NCI-H2081 (cell line): ENCODE measurements at places on chromosomes 3 and 15.

DNA sequence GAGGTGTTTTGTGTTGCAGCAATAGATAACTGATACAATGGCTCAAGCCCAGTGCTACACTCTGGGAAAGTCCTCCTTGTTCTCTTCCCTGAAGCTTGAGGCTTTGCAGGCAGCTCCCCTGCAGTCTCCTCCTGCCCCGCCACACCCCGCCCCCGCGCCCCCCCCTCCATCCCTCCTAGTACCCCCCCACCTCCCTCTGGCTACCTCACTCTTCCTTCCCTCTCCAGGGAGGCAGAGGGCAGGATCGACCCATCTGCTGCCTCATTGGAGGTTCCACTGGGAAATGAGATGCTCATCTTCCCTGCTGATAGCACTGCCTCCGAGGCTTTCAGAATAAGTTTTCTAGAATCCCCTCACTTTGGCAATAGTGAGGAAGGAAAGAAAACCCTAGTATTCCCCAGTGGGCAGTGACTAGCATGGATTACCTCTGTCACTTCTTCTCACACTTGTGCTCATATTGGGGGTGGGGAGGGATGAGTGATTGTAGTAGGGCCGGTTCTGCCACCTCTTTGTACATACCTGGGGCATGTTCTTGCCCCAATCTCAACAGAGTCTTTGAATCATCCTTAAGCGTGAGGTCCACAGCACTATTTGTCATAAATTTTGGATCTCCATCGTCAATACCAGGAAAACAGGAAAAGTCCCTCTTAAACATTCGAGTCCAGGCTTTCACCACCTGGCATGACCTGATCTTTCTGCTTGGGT, 16.3 kb upstream of the RAB7A start:
- no peak for DNase-seq

- no peak for DNase-seq
Measured at GRCh38 chr3:16260046-16260445, 4.7 kb downstream of the DPH3 start.

GRCh38 chr3:150344079-150344759, 63.9 kb upstream of the TSC22D2 start:
- no peak for DNase-seq

DNA sequence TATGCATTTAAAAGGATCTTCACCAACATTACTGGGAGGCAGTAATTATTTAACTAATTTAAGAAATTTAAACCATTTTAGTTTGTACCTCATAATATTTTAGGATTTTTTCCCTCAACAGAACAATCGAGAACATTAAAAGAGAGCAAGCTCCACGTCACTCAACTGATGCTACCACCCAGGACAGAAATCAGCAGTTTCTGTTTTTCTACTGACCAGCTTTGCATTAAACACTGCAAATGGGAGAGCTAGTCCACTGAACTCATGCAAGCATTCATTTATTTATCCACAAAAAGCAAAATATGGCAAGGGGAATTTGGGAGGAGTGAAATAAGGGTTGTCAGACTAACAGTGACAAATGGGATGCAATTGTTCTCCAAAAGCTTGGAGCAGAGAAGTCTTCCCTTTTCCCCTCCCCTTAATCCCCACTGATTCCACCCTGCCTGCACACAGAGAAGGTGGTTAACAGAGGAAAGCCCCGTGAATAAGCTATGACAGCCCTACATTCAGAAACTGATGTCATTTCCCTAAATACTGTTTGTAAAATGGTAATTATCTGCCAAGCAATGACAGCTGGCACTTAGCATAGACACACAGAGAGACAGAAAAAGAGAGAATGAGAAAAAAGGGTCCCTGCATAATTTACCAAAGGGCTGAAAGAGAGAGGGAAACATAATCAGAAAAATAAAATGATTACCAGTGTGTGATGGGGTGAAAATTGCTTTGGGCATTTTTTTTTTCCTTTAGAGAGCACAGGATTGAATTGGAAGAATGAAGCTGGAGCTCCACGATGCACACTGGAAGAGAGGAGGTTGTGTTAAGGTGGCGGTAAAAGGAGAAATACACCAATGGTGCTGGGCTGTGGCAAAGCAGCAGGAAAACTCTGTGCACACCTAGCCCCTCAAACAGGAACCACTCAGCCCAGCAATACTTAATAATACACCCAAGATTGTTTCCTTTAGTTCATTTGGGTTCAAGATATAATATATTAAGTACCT, 777.4 kb downstream of the TUSC7 start:
- DNase-seq, result peak; percentile 79

DNA sequence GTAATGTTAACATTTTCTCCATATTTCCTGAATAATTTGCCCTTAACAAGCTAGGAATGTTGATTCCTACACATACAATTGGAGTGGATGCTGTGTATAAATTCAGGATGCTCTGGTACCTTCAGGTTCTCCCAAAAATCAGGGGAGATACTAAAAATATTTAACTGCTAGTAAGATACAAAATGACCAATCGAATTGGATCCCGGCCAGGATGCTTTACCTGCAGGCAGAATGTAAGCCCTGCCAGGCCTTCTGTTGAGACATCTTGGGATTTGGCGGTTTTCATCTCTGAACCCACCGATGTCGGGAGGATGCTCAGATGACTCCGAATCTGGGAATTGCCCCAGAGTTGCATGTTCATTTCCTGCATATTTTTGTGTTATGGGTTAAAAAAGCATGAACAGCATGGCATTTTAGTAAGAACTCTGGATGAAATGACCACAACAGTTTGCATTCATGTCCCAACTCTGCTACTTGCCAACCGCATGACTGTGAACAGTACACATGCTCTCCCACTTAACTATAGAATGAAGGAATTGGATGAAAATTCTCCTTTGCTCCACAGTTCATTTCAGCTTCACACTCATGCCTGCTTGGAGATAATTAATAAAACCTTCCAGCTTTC, 241.4 kb upstream of the TBL1XR1 start:
- no peak for DNase-seq

GRCh38 chr3:69959581-69959980, 40.0 kb upstream of the SAMMSON start:
- DNase-seq, result no peak

GRCh38 chr15:49620199-49620598, 419 bp downstream of the FAM227B start:
- no peak for DNase-seq

DNA sequence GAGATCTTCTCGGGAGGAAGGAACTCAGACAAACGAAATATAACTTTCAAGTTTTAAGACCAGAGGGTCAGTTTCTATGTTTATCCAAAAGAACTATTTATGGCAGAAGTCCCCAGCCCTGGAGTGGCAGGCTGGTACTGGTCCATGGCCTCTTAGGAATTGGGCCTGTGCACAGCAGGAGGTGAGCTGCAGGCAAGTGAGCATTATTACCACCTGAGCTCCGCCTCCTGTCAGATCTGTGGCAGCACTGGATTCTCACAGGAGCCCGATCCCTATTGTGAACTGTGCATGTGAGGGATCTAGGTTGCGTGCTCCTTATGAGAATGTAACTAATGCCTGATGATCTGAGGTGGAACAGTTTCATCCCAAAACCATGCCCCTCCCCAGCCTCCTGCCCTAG, 14.3 kb upstream of the HPS3 start:
- no peak for DNase-seq

DNA sequence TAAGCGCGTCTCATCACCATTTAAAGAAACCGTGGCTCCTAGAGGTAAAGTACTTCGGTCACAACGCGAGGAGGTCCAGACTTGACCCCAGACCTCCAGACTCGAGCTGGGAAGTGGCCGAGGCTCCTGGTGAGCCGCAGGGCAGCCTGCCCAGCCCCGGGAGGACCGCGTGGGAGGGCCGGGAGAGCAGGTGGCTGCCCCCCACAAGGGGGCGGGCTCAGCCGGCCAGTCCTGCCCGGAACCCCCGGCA, at the start of gene SLC27A2:
SLC27A2 (plus strand) TSS at position 228 of the 250 bp plus-strand sequence. CDS start 232 bp downstream, outside the sequence.
- no peak for DNase-seq

DNA sequence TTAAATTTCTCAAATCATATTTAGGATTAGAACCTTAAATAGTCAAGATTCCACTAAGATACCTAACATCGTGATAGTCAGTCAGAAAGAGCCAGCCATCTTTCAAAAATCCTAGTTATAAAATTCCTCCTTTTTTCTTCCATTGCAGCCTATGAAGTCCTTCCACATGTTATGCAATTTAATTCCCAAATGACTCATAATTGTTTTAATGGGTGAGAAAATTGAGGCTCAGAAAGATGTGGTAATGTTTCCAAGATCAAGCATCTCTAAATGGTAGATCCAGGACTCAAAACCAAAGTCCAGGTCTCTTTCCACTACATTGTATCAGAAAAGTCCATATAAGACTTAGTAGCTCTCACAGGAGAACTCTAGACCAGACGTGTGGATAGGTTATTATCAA, 9.5 kb downstream of the CFAP44 start:
- DNase-seq, result no peak

DNA sequence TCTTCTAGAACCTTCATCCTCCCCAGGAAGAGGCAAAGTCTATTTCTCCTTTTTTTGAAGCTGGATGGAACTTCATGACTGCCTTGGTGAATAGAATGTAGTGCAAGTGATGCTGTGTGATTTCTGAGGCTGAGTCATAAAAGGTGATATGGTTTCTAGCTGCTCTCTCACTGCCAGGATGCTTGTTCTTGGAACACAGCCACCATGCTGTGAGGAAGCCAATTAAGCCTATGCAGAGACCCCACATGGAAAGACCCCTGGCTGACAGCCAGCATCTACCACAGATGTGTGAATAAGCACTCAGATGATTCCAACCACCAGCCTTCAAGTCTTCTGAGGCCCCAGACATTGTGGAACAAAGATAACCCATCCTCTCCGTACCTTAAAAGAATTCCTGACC, 57.0 kb downstream of the ISL2 start:
- DNase-seq, result peak; percentile 67

DNA sequence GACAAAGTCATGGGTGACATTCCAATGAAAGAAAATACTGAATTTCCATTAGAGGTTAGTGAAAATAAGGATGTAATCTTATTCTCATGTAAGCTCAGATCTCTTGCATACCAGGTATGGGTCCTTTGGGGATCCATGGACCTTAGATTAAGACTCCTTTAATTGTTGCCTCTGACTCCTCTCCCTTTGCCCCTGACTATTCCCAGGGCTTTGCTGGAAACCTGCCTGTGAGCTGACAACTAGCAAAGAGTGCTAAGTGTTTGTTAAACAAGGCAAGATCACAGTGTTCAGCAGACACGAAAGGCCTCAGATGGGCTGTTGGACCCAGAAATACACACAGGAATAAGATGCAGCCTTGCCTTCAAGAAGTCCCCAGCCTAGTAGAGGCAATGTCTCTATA, 32.1 kb downstream of the ACKR2 start:
- no peak for DNase-seq

DNA sequence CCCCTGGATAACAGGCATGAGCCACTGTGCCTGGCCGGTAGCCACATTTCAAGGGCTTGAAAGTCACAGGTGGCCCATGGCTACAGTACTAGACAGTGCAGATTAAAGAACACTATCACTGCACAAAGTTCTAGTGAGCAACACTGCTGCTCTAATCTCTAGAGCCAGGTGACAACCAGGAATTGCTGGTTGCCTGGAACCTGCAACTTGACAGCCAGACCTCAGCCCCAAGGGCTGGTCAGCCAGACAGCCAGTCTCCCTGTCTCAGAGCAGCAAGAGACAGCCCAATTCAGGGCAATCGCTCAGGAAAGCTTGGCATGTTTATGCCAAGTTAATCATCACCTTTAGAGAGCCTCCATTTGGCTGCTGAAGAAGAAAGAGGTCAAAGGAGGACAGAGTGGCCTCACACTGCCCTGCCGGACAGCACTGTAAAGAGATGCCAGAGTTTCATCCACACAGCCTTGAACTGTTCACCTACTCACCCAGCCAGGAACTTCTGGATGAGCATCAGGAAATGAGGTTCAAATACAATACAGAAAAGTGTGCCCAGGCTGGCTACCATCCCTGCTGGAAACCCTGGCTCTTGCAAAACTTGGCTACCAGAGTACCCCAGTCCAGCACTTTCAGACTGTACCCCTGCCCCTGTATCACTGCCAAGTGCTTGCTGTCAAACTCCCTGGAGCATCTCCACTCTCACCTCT, 6.0 kb downstream of the CCDC12 start:
- DNase-seq, result no peak

DNA sequence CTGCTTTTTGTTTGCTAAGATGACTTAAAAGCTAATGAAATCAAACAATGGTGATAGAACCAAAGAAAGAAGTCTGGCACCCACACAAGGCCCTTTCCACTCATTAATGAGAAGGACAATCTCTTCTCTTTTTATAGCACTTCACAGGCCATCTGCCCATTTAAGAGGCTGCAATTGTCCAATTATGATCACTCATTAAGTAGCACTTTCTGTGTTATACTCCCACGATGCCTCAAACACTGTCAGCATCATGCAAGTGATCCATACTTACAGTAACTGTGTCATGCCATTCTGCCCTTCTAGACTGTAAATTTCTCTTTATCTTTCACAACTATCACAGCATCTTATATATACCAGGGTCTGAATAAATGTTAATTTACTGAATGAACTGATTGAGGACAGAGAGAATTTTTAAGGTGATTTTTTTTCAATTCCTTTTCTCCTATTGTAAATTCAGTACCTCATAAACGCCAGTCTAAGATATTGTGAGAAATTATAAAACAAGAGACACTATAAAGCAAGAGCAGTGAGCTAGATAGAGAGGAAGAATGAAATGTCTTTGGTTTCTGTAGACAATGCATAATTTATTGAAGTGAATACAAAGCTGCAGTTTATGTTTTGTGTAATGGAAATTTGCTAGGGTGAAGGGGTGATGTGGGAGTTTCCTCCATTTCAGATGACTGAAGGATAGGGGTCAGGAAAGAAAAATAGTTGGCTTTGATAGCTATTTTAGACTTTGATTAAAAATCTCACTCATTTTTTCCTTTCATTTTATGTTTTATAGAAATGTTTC, 17.3 kb downstream of the CD200 start:
- DNase-seq, result no peak

GRCh38 chr3:64368257-64369020, 143.2 kb upstream of the PRICKLE2 start:
- no peak for DNase-seq

DNA sequence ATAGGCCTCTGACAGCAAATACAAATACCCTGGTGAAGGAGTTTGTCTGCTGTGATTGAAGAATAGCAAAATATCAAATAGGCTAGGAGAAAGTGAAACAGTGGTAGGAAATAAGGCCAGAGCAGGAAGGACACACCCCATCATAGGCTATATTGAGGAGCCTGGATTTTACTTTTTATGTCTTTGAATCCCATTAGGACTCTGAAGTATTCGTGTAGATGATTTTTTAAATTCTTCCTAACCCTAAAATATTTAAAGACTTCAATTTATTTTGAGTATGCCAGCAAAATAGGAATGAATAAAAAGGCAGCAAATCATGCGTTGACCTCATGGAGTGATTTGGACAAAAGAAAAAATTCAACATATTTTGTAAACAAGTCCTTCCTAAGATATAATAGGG, 562.8 kb downstream of the NAALADL2 start:
- DNase-seq, result no peak

DNA sequence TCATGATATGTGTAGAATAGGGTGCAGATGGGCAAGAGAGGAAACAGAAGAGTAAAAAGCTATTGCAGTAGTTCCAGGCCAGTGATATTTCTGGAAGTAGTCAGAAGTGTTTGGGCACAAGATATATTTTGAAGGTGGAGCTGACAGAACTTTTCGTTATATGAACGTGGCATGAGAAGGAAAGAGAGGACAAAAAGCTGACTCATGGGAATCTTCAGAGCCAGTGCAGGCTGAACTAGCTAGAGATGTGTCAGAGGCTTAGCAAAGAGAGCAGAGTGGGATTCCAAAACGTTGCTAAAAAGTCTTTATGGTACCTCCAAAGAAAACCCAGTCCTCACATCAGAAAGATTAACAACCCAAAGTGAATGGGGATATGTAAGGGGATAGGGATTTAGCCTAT, 28.7 kb downstream of the TRIM69 start:
- no peak for DNase-seq

- no peak for DNase-seq
Measured at GRCh38 chr15:39886418-39886817, 33.6 kb downstream of the GPR176 start.

GRCh38 chr15:68612979-68613740, 34.4 kb downstream of the CORO2B start:
- no peak for DNase-seq
